ENCODE measurements at places on chromosomes 7 and 10. TPM values are rescaled to one million over a fixed set of nuclear protein-coding genes. Genes with fewer than 3 reads are reported as not detected.

NACAD gene
- total RNA-seq: 0.09 TPM

- DNase-seq: no peak
Observed at GRCh38 chr7:78777829-78778228, 675.6 kb downstream of the MAGI2 start.

DNA sequence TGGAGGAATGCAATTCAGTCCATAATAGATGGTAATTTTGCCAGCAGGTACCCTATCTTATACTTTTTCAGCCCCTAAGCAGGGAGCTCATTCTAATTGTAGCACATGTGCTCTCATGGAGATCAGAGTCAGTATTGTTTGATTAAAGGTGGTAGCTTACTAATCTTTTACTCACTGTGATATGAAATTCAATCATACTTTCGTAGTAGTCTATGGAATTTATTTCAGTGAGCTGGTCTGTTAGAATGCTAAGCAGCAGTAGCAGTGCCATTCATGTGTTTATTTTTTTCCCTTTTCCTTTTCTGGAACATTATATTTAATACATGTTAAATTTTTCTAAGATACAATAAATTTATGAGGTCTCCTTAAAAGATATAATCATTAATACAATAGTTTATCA lies 109.0 kb downstream of the ST7 start:
- no peak for DNase-seq

GRCh38 chr7:142533920-142534319 lies 215.4 kb upstream of the PRSS1 start:
- no peak for DNase-seq

KAT6B gene
- 33.9 TPM for total RNA-seq

Data from activated CD8-positive, alpha-beta memory T cell treated with anti-CD3 and anti-CD28 coated beads, Interleukin-2, amount 10 ng/mL, durations not matched to agents 7 days and 5 days (primary cell).